ENCODE measurements at places on chromosomes 11 and 22. TPM values are rescaled to one million over a fixed set of nuclear protein-coding genes. Genes with fewer than 3 reads are reported as not detected.

The DDX25 gene
- polyA plus RNA-seq, result 0.07 TPM

The PDGFB gene
- 3.0 TPM for polyA plus RNA-seq

The ALKBH3 gene
- polyA plus RNA-seq, result 25.5 TPM

The RPL3 gene
- 1,908 TPM for polyA plus RNA-seq

The CCDC81 gene
- polyA plus RNA-seq, result 0.18 TPM

The POU2AF3 gene
- 0.63 TPM for polyA plus RNA-seq

The CSF2RB gene
- not detected for polyA plus RNA-seq

The HDAC10 gene
- 14.0 TPM for polyA plus RNA-seq

The GRIK4 gene
- polyA plus RNA-seq, result not detected

The CNIH2 gene
- 1.1 TPM for polyA plus RNA-seq

The WT1 gene
- 3.1 TPM for polyA plus RNA-seq

The OR9Q2 gene
- not detected for polyA plus RNA-seq

The H19 gene
- 22.5 TPM for polyA plus RNA-seq

The MS4A6E gene
- polyA plus RNA-seq, result not detected

The IGLL1 gene
- polyA plus RNA-seq, result not detected

GRCh38 chr22:38940811-38941384 lies 16.5 kb upstream of the APOBEC3A start:
- no peak for DNase-seq

DNA sequence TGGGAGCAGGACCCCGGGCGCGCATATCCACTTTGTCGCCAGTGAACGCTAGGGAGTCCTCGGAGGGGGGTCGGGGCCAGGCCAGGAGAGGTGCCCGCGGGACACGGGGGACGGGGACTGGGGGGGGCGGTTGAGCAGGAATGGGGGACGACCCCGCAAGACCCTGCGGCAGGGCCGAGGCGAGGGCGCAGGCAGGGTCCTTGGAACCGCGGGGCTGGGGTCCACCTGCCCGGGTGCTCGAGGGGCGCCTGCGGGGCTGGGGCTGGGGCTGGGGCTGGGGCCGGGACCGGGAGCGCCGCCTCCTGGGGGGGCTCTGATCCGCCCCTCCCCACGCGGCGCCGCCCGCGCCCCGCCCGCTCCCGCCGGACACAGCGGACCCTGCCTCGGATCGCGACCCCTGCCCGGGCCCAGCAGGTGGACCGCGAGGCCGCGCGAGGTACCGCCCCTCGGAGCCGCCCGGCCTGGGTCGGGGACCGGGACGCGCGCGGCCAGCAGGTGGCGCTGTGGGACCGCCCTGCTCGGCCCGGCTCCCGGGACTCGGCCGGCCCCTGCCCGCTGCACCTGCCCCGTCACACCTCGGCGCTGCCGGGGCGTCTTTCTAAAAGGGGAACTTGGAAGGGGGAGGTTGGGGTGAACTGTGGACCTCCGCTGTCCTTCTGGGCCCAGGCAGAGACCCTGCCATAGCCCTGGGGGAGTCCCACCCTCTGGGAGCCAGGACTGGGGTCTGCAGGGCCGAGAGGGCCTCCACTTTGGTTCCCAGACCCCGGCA lies 11.0 kb downstream of the CRELD2 start:
- DNase-seq, result no peak

GRCh38 chr22:19494001-19494560 lies 14.4 kb downstream of the CDC45 start:
- DNase-seq, result no peak

- DNase-seq, result no peak
These were observed 6.1 kb downstream of the TCIRG1 start for GRCh38 chr11:68044898-68045351.

DNA sequence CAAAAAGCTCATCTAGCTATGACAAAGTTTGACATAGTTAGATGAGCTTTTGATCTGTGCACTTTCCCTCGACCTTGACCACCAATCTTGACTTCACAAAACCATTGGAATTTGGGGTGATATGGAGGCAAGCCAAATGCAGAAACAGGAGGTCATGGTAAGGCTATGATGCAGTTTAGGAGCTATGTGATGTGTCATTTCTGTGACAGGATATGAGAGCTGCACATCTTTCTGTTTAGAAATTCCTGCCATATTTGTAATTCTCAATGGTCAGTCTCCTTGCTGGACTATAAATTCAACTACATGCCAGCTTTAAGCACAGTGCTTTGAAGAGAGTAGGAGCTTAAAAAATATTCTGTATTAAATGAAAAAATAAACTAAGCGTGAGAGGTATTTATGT lies 12.9 kb downstream of the OR51B6 start:
- DNase-seq, result no peak

- DNase-seq, result no peak
These were observed 107.5 kb upstream of the THY1 start for GRCh38 chr11:119530509-119530908.

- DNase-seq, result no peak
These were observed 263.8 kb upstream of the NARS2 start for GRCh38 chr11:78838417-78838816.

GRCh38 chr11:108775324-108775723 lies 110.5 kb downstream of the DDX10 start:
- DNase-seq, result no peak

- no peak for DNase-seq
These were observed 169.6 kb downstream of the ETS1 start for GRCh38 chr11:128417607-128418324.

DNA sequence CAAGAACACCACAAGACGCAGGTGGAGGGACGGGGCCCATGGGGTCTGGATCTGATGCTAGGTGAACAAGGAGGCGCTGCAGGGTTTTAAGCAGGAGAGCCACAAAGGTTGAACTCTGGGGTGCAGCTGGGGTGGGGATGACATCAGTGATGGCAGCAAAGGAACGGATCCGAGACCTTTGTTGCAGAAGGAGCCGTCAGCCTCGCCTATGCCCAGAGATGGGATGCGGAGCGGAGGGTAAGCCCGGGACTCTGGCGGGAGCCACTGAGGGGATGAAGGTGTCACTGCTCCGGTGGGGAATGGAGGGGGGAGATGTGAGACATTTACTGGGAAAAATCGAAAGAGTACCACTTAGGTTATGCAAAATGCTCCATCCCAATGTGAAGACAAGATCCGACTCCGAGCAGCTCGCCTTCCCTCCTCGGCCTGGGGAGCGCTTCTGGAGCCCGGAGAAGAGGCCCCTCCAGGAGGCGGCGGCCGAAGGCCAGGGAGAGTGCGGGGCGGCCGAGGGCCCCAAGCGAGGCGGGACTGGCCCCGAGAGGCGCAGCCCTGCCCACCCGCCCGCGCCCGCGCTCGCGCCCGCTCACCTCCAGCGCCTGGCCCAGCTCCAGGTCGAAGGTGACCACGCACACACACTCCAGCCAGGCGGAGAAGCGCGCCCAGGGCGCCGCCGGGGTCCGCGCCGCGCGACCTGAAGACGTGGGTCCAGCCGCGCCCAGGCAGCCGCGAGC lies 422 bp downstream of the DENND6B start:
- DNase-seq, result no peak

DNA sequence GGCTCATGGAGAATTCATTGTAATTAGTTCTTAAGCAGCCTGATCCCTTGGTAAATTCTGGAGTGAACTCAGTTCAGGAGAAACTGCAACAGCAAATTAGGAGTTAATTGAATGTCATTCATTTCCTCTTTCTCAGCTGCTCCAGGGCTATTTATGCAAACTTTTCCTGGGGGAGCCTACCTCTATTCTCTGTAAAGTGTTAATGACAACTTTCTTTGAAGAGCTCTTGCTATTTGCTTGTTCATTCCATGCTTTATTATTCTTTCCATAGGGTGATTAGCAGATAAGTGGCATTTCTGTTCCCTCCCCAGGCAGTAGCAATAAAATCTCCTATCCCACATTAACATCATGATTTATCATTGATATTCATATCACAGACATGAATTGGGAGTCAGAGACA lies 267.6 kb upstream of the DDI1 start:
- no peak for DNase-seq

DNA sequence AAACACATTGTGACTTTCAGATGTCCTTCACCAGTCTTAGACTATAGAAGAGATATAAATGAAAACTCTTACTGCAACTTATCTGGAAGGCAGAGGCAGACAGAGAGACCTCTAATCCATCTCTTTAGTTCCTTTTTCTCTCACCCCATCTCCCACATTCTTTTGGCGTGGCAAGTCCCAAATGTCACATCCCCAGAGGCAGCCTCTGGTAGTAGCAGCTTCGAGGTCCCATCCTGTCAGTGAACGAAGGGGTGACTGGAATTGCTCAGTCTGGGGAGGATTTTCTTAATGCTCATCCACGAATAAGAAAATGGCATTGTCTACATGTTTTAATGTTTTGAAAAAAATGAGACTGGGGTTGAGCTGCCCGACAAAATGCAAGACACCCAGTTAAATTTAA lies 201.4 kb downstream of the GRIA4 start:
- no peak for DNase-seq

- no peak for DNase-seq
These were observed 61.8 kb downstream of the ANO1 start for GRCh38 chr11:70139785-70140410.

GRCh38 chr11:10488121-10488933 lies 33.3 kb downstream of the AMPD3 start:
- peak; percentile 18 for DNase-seq

GRCh38 chr22:38959590-38959989 lies 2.2 kb downstream of the APOBEC3A start:
- no peak for DNase-seq

- no peak for DNase-seq
These were observed 49.2 kb downstream of the APOL5 start for GRCh38 chr22:35766654-35767580.

GRCh38 chr11:62149986-62150886 lies 26.4 kb downstream of the INCENP start:
- no peak for DNase-seq

DNA sequence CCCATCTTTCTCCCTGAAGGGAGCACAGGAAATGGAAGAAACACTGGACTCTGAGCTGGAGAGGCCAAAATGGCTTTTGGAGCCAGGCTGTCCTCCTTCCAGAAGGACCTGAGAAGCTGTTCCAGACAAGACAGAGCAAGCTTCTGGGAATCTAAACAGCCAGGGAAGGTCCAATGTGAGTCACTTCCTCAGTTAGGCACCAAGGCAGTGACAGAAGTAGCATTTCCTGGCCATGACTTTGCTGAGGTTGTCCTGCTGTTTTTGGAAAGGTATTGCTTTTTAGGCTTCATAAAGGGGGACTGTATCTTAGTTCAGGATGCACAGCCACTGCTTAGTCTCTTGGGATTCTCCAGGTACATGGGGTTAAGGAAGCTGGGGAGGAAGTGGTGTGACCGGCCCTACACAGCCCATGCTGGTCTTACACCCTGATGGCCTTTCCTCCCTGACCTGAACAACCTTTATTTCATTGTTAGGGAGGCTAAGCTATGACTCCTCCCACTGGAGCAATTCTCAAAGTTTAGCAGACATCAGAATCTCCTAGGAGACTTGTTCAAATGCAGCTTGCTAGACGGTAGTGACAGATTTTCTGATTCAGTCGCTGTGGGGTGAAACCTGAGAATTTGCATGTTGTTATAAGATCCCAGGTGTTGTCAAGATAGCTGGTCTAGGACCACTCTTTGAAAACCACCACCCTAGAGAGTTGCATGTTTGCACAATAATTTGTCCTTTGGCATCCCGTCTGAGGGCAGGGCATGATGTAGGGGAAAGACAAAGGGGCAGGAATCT lies 6.8 kb upstream of the INSC start:
- DNase-seq, result no peak

- DNase-seq, result no peak
These were observed 5.9 kb downstream of the JAM3 start for GRCh38 chr11:134074766-134075165.

DNA sequence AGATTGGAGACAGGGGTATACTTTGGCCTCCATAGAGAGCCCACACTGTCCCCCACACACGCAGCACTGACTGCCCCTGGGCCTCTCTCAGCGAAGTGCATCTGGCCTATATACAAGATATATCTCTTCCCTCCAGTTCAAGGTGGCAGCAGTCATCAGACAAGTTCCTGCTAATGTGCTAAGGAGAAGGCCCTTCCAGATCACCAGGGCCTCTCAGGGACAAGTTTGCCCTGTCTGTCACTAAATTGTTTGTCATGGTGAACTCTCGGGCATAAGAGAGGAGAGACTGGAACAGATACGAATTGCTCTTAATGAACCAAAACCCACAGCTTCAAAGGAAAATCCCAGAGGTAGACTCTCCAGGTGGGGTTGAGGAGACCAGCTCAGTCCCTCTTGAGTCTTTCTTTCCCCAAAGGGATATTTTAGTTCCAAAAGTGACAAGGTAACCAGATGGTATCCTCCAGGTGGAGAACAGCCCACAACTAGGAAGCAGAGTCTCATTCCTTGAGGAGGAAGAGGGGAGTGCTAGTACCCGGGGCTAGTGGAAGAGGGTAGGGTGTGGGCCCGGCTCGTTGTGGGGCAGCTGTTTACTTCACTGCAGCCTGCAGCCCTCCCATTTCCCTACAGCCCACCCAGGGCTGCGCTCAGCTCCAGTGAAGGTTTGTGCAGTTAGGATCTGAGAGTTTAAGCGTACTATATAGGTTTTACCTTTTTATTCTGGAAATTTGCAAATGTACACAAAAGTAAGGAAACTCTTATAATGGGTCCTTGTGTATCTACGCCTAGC lies 2.2 kb upstream of the SLC35C1 start:
- DNase-seq, result no peak

DNA sequence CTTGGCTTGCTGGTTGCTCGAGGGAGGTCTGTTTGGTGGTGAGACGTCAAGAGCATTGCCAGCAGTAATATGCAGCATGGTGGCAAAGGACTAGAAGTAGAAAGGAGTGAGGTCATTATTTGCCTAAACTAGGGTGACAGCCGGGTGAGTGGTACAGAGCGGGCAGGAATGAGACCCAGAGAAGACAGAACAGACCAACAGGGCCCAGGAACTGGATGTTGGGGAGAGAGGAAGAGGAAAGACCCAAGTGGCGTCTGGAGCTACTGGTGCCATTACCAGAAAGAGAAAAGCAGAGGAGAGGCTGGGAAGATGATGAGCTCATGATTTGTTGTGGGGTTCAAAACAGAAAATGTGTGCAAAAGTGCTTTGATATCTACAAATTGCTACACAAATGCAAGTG lies 158.7 kb downstream of the ENTHD1 start:
- no peak for DNase-seq

- DNase-seq, result peak; percentile 92
These were observed 76.2 kb upstream of the VPREB1 start for GRCh38 chr22:22168190-22168940.

Measured in A549 (cell line).